Umbilical cord (tissue), 2 donors: ENCODE measurements at places on chromosomes 7 and 10. TPM values are rescaled to one million over a fixed set of nuclear protein-coding genes. Genes with fewer than 3 reads are reported as not detected.

HPSE2 gene
- 18.8 TPM for total RNA-seq

C10orf105 gene
- 0.48 TPM for total RNA-seq

SHLD2 gene
- total RNA-seq, result 32.7 TPM

PRRT4 gene
- 0.24 TPM for total RNA-seq

HYAL4 gene
- 2.6 TPM for total RNA-seq
